ENCODE measurements at places on chromosomes 4 and X.
A peak's percentile ranks its signal among the peaks of the same experiment; 100 is the strongest.

GRCh38 chr4:9904976-9905587, 116.2 kb downstream of the SLC2A9 start:
- DNase-seq, result no peak

GRCh38 chrX:10111364-10112148, 45.2 kb upstream of the CLCN4 start:
- DNase-seq, result no peak

DNA sequence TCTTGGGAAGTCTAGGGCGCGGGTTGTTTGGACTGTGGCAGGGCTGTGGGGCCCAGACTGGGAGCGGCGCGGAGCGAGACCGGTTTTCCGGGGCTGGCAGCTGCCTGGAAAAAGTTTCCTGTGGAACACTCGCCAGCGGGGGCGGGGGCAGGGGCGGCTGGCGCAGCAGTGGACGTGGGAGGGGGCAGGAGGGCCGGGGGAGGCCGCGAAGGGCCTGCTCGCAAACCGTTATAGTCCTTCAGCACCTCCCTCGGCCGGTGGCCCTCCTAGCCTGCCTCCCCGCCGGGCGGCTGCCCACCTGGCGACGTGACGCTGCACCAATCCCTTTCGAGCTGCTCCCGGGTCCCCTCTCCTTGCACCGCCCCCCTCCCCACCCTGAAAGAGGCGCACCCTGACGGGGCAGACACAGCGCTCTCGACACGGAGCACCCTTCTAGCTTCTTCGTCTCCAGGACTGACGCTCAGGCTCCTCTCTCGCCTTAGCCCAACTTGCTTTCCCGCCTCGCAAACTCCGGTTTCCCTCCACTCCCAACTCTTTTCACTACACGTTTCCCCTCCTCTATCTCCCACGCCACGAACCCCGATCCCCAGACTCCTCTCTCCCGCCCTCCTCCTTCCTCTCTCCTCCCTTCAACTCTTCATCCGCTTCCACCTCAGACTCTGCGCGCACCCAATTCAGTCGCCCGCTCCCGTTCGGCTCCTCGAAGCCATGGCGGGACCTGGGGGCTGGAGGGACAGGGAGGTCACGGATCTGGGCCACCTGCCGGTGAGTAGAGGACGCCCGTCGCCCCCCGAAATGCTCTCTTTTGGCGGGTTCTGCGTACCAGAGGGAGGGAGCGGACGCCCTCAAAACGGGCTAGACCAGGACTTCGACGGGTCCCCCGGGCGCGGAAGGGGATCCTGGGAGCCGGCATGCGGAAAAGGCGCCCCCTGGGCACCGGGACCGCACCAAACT, at the start of gene NRK:
TSS of gene NRK (plus strand) at position 402 of the 954 bp plus-strand sequence. CDS start at position 709, 307 bp downstream.
- DNase-seq, result no peak

GRCh38 chr4:33067221-33067620, 2347.1 kb downstream of the PCDH7 start:
- no peak for DNase-seq

DNA sequence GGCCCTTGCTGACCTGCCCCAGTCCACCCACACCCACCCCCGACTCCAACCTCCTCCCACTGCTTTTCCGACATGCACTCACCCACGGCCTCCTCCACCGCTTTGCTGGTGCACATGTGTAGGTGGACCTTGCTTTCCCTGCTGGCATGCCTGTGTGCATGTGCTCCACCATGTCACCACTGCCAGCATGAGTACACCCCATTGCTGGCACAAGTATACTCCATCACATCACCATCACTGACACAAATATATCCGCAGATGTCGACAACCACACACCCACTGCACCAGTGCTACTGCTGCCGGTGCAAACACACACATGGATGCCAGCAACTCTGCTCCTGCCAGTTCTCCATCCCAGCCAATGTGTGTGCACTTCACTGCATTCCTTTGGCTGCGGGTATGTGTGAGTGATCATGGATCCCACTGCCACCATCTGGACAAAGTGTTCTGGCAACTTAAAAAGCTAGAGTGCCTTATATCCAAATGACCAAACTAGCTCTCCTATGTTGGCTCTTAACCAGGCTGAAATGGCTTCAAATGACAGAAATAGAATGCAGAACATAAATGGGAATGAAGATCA, 1072.3 kb downstream of the RAPGEF2 start:
- DNase-seq, result no peak

DNA sequence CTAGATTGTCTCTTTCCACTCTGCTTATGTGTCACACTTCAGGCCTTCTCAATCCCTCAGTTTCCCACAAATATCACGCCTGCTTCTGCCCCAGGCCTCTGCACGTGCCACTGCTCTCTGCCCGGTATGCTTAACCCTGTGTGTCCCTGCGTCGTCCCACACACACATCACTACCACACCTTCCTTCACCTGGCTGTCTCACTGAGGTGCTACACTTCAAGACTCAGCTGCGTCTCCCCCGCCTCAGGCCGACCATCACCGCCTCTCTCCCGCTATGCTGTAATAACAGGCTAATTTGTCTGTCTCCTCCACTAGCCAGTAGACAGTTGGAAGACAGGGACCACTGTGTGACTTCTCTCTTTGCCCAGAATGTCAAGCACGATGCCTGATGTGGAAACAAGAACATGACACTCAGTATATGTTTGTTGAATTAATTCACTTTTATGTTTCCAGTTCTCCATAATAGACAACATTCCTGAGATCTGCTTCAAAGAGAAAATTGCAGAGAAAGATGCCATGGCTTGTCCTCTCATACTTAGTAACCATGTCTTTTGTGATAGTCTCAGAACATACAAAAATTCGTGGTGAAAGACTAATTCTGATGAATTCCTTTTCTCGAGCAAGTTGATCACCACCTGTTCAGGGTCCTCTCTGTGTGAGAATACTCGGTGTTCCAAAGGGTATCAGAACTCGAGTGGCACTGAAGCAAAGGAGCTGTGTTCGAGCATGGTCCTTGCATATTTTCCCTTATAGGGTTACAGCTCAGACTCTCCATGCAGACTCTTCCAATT, 54.2 kb downstream of the AFAP1 start:
- no peak for DNase-seq

- no peak for DNase-seq
These were observed 307 bp downstream of the ATG4A start for GRCh38 chrX:108091878-108092291.

- no peak for DNase-seq
These were observed 9.2 kb downstream of the GUCY1A1 start for GRCh38 chr4:155675709-155676429.

- DNase-seq, result no peak
These were observed 168.7 kb downstream of the PRDM5 start for GRCh38 chr4:120753854-120754253.

DNA sequence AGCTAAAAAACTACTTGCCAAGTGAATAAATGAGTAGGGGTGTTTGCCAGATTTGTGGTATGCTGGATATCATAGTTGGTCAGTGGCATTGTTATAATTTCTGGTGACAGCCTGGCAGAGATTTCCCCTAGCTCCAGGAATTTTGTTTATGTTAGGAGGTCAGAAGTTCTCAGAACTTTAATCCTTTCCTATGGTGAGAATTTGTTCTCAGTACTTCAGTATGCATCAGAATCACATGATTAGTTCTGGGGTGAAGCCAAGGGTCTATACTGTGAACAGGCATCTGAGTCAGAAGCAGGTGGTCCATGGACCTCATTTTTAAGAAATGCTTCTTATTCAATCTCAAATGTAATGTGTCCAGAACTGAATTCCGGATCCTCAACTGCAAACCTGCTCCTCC, 10.5 kb downstream of the RASSF6 start:
- no peak for DNase-seq

- DNase-seq, result no peak
These were observed 68.7 kb upstream of the PGM2 start for GRCh38 chr4:37757761-37758160.

- DNase-seq, result no peak
These were observed 102.6 kb downstream of the FSTL5 start for GRCh38 chr4:162061214-162061613.

GRCh38 chrX:148282504-148282903, 217.9 kb upstream of the AFF2 start:
- no peak for DNase-seq

DNA sequence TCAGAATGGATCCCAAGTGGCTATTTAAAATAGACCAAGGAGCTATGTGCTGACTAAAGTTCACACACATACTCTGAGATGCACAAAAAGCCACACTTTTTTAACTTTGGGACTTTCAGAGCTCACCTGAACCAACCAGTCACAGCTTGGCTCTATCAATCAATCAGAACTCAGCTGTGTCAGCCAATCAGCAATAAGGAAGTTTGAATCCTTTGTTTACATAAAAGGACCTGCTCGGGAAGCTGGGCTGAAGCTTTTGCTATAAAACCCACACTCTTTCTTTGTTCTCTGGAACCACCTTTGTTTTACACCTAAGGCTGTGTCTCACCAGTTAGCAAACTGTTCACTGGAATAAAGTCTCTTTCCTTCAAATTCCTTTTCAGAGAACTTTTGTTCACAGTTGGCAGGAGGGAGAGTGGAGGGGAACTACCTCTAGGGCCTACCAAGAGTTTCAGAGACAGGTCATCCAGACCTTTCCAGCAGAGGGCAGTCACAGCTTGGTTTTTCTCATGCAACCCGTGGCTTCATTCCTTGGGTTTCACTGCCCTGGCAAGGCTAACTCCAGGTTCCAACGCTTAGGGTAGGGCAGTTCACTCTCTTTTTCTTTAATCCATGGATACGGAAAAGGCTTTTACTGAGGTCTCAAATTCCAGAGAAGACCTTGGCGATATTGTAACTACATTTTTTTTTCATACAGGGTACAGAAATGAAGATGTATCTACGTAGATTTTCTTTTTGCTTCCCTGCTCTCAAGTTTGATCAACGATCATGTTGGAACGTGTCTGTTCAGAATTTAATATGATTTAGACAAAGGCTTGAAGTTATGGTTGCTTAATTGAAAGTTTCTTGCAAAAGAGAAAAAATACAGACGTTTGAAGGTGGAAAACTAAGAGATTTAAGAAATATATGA, 80.7 kb downstream of the GPRIN3 start:
- peak; percentile 32 for DNase-seq

DNA sequence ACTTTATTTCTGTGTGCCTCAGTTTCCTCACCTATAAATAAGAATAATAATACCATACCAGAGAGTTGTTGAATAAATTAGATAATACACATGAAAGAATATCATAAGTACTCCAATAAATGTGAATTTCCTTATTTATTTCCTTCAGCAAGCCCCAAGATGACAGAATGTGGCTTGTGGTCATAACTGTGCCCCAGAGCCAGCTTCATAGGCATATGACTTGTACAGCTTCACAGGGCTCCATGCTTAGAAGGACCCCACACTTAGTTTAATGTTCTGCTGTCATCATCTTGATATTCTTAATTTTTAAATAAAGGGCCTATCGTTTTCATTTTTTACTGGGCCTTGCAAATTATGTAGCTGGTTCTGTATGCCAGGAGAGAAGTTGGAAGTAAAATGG, 25.3 kb downstream of the VSIG4 start:
- DNase-seq, result no peak

- no peak for DNase-seq
These were observed 37.6 kb upstream of the SHISA3 start for GRCh38 chr4:42359711-42360110.

DNA sequence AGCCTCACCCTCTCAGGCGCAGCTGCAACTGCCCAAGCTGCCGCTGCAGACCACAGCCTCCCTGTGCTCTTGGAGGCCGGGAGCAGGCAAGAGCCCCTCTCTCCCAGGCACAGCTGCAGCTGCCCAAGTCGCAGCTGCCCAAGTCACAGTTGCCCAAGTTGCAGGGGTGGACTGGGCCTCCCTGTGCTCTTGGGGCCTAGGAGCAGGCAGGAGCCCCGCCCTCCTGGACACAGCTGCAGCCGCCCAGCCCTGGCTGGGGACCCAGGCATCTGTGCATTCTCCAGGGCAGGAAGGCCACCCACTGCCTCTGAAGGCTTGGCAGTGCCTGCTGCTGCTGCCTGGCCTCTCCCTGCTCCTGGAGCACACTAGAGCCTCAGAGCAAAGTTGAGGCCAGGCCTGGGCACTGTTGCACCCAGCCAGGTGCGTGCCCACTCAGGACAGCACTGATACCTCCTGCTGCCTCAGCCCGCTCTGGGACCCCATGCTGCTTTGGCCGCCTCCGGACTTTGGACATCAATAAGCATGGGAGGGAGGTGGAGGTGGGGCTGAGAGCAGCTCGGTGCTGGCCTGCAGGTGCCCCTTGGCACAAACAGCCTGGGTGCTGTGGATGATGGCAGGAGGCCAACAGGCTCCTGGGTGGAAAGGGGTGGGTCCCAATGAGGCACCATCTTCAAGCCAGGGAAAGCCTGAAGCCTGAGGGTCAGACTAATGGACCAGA, 247.5 kb downstream of the PDGFC start:
- no peak for DNase-seq

DNA sequence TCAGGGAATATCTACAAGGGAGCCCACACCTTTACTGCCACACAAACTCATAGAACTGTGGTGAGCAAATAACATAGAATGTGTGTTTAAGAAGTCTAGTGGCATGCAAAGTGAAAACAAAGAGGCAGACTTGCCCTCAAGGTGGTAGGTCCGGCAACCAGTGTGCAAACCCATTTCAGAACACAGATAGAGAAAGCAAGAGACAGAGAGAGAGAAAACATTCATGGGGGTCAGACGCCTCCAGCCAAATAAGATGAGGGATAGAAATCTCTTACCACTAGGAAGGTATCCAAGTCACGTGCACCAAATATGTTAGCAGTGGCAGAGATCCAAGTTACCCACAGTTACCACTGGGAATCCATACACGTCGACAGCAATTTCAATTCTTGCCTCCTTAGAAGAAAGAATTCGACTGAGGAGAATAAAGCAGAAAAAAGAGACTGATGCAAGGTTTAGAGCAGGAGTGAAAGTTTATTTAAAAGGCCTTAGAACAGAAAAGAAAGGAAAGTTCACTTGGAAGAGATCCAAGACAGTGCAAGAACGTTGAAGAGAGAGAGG, 252.8 kb downstream of the NAP1L3 start:
- DNase-seq, result no peak

GRCh38 chr4:145871209-145871608, 67.4 kb downstream of the ZNF827 start:
- DNase-seq, result no peak

DNA sequence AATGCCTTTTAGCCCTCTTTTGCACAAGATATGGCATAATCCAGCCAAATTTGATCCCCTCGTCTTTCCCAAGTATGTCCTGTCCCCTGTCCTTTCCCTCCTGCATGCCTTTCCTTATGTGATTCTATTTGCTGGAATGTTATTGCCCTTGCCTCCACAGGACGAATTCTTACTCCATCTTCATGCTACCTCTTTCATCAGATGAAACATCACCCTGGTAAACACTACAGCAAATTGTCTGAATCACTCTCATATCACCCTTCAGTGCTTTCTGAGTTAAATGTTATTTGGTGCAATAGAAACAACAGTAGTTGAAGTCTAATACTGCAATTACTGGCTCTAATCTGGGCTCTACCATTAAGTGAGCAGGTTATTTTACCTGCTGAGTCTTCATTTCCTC, 52.2 kb upstream of the FAT1 start:
- DNase-seq, result no peak

- no peak for DNase-seq
These were observed 67.5 kb downstream of the SORBS2 start for GRCh38 chr4:185744488-185744862.

- DNase-seq, result no peak
These were observed 1.2 kb upstream of the CHRNA9 start for GRCh38 chr4:40333921-40334352.

Data from SK-N-MC (cell line).